ENCODE measurements at places on chromosomes 11 and 22.
A peak's percentile ranks its signal among the peaks of the same experiment; 100 is the strongest.

DNA sequence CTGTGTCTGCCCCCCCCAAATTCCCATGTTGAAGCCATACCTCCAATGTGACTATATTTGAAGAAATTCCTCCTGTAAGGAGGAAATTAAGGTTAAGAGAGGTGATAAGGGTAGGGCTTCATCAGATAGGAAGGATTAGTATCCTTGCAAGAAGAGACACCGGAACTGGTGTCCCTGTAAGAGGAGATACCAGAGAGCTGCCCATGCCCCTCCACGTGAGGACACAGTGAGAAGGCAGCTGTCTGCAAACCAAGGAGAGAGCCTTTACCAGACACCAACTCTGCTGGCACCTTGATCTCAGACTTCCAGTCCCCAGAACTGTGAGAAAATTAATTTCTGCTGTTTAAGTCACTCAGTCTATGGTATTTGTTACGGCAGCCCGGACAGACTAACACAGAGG, 109.3 kb downstream of the ARFGAP2 start:
- DNase-seq = no peak

DNA sequence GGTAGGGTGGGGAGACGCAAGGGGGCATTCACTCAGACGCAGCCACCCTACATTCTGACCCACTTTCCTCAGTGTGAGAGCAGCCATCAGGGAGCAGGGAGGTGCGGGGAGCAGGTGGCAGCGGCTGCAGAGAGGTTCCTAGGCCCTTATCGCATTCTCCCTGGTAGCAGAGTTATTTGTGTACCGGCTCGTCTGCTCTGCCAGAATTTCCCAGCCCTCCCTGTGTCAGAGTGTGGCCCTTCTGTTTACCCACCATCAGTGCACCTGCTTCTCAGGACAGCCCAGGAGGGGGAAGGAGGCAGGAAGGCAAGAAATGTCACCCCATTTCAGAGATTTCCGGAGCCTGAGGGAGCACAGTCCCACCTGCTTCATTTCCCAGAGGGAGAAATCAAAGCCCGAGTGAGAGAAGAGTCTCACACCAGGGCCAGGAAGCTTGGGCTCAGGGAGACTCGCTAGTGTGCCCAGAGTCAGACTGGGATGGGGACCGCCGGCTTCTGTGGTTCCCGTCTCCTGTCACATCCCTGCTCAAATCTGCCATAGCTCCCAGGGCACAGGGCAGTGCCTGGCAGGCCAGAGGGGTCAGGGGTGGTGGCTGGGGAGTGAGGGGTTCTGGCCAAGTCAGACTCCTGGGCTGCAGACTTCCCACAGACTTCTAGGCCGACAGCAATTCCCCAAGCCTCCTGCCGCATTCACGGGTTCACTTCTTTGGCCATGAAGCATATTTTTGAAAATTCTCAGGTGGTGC, 49.7 kb downstream of the ARRB1 start:
- DNase-seq = no peak

- peak; percentile 78 for DNase-seq
These were observed 435.1 kb upstream of the DDI1 start for GRCh38 chr11:103601225-103601846.

DNA sequence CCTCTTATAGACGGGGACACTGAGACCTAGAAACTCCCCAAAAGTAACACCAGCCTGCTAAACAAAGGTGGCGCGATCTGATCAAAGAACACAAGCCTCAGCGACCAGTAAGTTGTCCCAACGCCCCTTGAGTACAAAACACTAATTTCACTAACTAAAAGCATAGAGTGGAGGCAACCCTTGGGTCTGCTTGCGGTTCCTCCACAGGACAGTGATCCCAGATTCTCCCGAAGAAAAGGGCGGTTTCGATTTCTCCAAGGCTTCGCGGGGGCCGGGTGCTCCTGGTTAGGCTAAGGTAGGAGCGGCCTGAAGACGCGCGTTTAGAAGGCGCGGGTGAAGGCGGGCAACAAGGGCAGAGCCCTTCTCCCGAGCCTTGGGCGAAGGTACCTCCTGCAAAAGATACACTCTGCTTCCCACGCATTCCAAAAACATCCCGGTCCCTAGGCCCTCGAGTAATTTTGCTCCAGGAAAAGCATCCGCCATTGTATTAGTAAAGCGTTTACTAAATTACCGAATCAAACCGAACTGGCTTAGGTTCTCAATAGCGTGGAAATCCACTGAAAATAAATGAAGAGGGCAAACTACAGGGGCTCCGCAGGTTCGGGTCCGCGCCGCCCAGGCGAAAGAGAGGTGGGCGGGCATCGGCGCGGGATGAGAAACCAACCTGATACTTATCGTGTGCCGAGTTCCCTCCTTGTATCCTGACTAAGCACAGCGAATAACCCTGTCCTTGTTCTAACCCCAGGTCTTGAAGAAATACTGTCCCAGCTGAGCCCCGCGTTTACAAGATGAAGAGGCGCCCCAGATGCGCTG, 2.0 kb downstream of the WT1 start:
- no peak for DNase-seq

DNA sequence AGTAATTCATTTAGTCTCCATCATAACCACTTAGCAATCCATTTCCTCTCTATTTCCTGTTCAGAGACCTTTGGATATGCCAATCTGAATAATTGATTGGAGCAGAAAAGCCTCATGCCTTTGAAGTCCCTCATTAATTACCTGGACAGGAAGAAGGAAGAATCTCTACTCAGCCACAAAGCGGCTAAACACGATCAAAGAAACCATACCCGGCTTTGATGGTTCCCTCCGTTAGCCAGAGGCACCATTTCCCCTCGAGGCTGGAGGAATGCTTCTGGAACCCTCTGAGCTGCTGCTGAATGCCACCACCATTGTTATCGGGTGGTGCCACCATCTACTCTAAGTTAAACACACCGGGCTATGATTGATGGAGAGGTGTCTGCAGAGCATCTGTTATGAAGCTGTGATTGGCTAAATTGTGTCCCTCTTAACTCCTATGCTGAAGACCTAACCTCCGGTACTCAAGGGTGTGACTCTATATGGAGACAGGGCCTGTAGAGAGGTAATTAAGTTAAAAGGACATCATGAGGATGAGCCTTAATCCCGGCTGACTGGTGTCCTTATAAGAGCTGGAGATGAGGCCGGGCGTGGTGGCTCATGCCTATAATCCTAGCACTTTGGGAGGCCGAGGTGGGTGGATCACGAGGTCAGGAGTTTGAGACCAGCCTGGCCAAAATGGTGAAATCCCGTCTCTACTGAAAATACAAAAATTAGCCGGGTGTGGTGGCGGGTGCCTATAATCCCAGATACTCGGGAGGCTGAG, 168.6 kb downstream of the CTTN start:
- DNase-seq = no peak

Measured in astrocyte of the hippocampus (primary cell).